ENCODE measurements at places on chromosomes 2 and 18.

- no peak for DNase-seq
Observed at GRCh38 chr2:187719510-187719909, 165.3 kb upstream of the TFPI start.

- DNase-seq = no peak
Observed at GRCh38 chr2:162623888-162624287, 214.7 kb downstream of the KCNH7 start.

GRCh38 chr2:230877759-230878598, 13.2 kb downstream of the ITM2C start:
- peak; percentile 28 for DNase-seq

DNA sequence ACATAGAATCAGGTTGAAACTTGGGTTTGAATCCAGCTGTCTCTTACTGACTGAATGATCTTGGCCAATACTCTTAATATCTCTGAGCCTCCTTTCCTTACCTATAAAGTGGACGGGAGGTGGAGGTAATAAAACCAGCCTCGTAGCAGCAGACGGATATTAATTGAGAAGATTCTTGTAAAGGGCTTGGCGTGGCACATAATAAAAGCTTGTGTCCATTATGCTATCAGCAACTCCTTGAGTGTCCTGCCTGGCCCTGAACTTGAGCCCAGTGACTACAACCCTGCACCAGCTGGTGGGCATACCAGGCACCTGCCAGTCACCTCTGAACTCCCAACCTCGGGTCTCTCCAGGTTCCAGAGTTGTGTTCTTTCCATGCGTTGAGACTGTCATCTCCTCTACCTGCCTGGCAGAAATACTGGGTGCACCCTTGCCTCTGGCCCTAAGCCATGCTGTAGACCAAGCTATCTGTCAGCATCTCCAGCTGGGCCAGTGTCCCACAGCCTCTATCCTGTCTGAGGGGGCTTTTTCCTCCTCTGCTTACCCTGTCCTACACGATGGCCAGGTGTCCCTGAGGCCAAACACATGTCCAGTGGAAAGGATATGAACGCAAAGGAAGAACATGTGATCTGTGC, 9.7 kb downstream of the CAPN13 start:
- DNase-seq = no peak

- no peak for DNase-seq
Observed at GRCh38 chr18:67705748-67706147, 189.2 kb upstream of the DSEL start.

DNA sequence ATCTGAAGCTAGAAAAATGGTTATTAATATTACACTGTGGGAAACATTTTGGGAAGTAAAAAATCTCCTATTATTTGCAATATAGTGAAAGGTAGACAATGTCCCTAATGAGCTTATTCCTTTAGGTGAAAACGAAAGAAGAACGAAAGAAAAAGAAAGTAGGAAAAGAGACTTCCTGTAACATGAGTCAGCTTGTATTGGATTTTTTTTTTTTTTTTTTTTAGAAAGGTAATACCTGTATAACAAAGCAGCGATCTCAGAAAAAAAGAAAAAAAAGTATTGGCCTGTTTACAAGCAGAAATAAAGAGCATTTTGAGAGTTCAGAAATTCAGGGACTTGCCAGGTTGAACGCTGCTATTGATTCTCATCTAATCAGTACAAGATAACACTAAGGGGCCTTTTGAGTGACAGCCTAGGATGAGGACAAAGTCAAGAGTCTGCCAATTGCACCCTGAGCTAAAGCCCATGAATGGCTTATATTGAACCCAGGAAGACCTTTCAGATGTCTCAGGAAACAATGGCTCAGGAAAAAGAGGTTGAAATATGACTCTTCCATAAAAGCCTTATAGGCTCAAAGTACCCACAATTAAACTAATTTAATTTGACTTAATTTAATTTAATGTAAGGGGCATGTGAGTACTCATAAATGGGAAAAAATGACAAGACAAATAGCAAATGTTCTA, 615.6 kb upstream of the CDH2 start:
- DNase-seq = no peak

DNA sequence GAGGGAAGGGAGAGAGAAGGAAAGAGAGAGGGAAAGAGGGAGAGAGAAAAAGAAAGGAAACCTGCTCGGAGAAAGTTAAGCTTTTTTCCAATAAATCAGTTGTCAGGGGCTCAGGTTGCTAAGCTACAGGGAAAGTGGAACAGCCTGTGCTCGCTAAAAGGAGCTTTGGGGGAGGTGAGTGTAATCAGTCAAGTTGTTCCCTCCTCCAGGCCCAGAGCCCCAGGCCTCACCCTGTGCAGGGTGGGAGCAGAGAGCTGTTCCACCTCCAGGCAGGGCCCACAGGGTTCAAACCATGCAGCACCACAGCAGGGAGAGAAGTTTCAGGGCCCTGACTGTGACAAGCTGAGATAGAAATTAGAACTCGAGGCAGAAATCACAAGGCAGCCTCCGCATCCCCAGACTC, 56.4 kb upstream of the PPP1CB start:
- DNase-seq = no peak

DNA sequence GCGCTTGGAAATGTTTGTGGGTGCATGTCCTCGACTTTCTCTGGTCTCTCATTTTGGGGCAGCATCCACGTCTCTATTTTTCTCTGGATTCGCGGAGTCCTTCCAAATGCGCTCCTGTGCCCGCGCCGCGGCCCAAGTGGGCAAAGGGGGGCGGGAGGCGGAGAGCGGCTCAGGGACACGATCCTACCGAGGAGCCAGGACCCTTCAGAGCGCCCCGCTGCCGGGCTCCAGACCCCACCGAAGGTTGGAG, 990 bp downstream of the EPAS1 start:
- DNase-seq = no peak

DNA sequence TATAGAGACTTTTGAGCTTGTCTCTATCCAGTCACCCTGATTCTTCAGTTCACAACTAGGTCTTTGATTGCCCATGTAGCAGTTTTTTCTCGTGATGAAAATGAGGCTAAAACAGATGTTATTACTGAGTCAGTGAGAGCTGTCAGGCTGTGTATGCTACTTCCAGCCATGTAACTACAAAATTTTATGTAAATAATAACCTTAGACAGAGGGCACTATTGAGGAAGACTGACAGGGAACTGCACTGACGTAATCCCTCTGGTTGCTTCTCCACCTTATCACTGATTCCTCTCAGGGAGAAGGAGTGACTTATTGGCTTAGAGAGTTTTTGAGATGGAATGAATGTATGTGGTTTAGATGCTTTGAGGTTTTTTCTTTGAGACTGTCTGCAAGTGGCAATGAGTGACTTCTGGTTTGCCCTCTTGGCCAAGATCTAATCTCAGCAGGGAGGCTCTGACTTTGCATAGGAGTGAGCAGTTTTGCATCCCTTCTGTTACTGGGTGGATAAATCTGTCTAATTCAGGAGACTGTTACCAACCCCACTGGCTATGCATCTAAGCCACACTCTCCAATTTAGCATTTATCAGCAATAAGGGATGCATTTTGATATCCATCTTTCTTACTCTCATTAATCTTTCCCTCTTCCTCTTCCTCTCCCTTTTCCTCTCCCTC, 555.2 kb upstream of the FANCL start:
- DNase-seq = no peak

DNA sequence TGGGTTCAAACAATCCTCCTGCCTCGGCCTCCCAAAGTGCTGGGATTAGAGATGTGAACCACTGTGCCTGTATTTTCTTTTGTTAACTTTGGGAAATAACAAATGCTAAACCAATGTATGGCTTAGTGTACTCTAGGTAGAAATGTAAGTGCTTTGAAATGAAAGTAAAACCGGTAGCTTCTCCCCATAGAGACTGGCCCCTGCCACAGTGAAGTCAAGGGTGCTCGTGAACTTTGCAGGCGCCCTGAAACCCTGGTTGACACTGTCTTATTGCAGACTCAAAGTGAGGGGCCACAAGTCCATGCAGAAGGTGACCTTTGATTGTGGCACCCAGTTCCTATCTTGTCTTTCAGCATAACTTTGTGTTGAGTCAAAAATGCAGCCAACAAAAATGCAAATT, 24.2 kb upstream of the MTCL1 start:
- DNase-seq = no peak

DNA sequence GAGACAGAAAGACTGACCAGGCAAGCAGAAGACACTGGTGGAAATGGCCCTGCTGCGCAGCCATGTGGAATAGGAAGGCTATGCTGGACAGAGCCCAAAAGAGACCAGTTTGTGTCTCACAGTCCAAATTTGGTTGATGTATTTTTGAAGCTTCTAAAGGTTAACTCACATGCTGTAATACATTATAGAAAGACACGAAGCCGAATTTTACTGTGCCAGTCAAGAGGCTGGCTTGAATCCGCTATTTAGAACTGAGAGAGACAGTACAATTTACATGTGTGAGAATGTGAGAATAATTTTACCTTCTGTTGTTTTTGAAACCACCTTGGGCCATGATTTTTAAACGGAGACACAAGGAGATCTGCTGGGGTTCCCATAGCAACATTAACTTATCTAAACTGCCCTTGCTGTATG, 113.6 kb downstream of the METTL8 start:
- DNase-seq = no peak

DNA sequence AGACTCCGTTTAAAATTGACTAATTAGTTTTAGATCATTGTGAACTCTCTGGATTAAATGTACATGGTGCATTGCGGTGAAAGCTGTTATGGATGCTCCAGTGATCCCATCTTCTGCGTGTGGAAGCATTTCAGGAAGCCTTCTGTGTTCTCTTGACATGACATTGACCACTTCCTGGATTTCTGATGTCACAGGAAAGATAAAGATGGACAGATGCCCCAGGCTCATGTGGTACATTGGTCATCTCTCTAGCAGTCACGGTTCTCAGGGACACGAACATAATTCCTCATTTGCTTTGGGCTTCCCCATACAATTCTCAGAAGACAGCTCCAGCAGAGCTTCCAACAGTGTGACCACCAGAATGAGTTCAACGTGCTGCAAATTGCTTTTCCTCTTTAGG, 26.9 kb downstream of the AGAP1 start:
- DNase-seq = no peak

DNA sequence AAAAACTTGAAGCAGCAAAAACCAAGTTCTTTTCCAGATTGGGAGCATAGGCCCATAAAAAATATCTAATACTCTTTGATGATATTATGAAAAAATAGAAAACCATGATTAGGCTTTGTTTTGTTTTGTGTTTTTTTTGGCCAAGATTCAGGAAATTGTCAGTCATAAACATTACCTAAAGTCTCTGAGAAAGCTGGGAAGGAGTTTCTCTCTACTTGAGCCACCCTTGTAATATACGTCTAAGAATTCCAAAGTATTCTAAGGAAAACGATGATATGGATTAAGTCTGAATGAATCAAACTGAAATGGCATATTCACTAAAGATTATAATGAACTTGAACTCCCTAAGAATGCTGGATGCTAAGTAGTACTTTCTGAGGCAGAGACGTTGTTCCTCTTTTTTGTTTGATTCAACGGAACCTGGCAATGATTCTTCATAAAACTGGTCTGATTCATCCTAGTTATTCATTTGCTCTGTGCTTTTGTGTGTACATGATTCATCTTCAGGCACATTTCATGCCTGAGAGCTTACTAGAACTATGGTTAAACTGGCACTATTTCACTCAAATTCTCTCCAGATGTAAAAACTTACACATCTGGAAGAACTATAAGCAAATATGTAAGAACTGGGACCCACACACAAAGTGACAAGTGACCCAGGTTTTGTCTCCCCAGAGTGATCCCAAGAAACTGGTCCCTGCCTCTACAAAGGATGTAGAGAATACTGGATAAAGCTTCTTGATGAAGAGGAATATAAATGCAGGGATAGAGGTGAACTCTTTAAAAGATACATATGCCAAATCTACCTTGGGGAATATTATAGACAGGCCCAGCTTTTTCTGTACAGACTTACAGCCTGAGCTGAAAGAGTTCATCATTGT, 159.7 kb downstream of the DOCK10 start:
- no peak for DNase-seq

DNA sequence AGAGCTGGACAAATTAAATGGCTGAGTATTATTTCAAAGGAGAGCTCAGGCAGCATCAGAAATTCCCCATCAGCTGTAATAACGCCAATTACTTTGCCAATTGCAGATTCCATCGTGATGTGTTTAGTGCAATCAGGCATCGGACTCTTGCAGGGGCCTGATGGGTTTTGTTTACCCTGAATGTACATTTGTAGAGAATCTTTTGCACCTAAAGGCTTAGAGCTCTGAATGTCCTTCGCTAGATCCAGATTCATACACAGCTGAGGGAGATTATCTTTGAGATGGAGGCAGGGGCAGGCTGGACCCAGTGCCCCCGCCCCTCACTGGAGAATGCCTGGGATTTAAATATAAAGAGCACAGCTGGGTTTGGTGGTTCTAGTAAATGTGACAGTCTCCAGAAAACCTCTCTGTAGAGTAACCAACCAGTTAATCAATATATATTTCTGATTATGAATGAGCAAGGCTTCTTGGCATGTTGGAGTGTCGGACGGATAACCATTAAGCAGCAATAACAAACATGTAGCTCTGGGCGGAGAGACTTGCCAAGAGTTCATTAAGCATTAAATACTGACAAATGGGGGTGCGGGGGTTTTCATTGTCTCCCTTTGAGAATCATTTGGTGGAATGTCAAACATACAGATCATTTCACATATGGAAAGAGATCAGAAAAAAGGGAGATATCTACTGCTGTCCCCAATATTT, 200.9 kb downstream of the SETBP1 start:
- DNase-seq = no peak

GRCh38 chr2:75751360-75751759, 40.6 kb upstream of the GCFC2 start:
- peak; percentile 3 for DNase-seq

- peak; percentile 81 for DNase-seq
Observed at GRCh38 chr2:102367331-102367971, 11.9 kb downstream of the IL18R1 start.

- DNase-seq = no peak
Observed at GRCh38 chr2:74872389-74872836, 38.5 kb downstream of the HK2 start.

Data from activated CD4-positive, alpha-beta T cell treated with anti-CD3 and anti-CD28 coated beads, Interleukin-2, amount 50 U/mL, for 16 hours (primary cell).